BE2C (cell line): ENCODE measurements at places on chromosomes 12 and 14.
A peak's percentile ranks its signal among the peaks of the same experiment; 100 is the strongest.

GRCh38 chr12:131574395-131574771 is 136.5 kb upstream of the SFSWAP start:
- no peak for DNase-seq

DNA sequence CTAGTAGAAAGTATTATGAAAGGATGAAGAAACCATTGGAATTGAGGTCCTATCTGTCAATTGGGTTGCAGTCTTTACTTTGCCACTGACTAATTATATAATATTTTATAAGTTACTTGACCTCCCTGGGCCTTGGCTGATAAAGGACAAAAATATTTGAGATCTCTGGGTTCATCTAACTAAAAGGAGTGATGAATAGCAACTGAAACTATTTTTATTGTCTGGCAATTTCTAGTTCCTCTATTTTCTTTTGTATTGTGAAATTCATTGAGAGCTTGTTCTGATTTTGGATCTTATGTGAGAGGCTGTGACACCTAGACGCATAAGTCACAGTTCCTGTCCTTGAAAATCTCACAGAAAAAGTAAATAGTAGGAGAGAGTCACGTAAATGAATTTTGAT is 415.7 kb upstream of the ATP2B1 start:
- no peak for DNase-seq

DNA sequence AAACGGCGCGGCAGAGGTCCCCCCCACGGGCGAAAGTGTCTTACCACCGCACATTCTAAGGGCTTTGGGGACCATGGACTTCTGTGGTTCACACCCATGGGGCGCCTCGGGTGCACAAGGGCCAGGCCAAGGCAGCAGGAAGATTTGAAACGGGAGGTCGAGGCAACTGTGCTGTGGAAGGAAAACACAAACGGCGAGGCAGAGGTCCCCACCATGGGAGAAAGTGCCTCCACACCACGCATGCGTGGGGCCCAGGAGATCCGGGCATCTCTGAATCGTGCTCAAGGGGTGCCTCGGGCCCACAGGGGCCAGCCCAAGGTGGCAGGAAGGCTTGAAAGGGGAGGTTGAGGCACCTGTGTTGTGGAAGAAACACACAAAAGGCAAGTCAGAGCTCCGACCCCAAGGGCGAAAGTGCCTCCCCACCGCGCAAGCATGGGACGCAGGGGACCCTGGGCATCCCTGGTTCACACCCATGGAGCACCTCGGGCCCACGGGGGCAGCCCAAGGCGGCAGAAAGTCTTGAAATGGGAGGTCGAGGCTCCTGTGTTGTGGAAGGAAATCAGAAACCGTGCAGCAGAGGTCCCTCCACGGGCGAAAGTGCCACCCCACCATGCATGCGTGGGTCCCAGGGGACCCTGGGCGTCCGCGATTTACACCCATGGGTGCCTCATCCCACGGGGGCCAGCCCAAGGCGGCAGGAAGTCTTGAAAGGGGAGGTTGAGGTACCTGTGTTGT is 371.0 kb downstream of the ALG10 start:
- DNase-seq: peak; percentile 2

DNA sequence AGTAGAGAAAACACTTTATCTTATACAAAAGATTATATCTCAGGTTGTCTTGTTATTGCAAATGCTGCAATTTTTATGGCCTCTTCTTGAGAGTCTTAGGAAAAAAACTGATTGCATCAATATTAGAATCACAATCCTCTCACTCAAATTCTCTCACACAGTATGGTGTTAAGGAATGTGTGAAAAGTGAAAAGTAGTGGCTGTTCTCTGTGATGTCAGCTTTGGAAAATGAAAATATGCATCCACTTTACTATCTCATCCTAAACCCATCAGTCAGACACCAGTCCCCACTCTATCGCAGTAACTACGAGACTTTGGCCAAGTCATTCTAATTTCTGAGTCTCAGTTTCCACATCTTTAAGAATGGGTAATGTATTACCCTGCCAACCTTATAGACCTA is 32.6 kb upstream of the NTF3 start:
- no peak for DNase-seq

GRCh38 chr12:66143868-66144267 is 13.3 kb upstream of the LLPH start:
- no peak for DNase-seq

GRCh38 chr14:36659010-36659821 is 2.4 kb upstream of the PAX9 start:
- DNase-seq: no peak
